Right renal pelvis (tissue), 4 donors: ENCODE measurements at places on chromosomes 3 and 15. TPM values are rescaled to one million over a fixed set of nuclear protein-coding genes. Genes with fewer than 3 reads are reported as not detected.

GRCh38 chr3:44338828-44339127 lies 212 bp downstream of the TCAIM start:
- DNase-seq, result no peak

Gene ATP10A
- polyA plus RNA-seq, result 2.6 TPM

DNA sequence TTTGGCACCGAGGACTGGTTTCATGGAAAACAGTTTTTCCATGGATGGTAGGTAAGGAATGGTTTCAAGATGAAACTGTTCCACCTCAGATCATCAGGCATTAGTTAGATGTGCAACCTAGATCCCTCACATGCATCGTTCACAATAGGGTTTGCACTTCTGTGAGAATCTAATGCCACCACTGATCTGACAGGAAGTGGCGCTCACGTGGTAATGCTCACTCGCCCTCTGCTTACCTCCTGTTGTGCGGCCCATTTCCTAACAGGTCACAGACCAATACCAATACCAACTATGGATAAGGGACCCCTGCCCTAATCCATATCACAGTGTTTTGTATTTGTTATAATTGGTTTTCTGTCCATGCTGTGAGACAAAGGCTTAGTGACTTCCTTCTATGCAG lies 58.9 kb downstream of the SLMAP start:
- no peak for DNase-seq

GRCh38 chr3:188396900-188397299 lies 242.9 kb downstream of the LPP start:
- no peak for DNase-seq

- no peak for DNase-seq
Measured at GRCh38 chr15:40054605-40054854, 15.5 kb upstream of the SRP14 start.
